Motor neuron (in vitro differentiated cells): ENCODE measurements at places on chromosomes 2 and 18.

- ATAC-seq: no peak
Measured at GRCh38 chr2:200523604-200524003, 2.4 kb upstream of the SGO2 start.

GRCh38 chr18:29028560-29028959, 851.6 kb upstream of the CDH2 start:
- no peak for ATAC-seq

DNA sequence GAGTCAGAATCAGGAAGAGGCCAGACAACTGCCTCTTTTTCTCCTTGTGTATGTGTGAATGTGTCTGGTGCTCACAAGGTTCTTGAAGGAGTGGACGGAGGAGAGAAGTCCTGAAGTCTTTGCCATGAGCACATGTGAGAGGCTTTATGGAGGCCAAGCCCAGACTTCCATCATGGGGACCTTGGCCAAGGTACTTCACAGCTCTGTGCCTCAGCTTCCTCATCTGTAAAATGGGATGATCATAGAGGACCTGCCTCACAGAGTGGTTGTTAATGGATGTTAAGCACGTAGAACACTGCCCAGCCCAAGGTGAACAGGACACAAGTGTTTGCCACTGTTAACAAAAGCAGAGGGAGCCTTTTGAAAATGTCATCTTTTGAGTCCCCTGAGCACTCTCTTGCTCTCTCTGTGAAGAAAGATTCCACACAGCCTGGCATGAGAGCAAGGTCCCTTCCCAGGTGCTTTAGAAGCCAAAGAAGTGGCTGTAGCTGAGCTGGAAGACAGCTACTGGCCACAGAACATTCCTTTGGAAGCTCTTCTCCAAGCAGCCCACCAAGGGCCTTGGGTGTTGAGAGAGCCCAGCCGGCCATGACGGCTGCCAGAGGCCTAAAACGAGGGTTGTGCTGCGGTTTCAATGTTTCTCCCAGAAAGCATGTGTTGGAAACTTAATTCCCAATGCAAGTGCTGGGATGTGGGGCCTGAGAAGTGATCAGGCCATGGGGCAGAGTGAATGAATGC, 41.8 kb upstream of the ASPRV1 start:
- ATAC-seq: no peak

DNA sequence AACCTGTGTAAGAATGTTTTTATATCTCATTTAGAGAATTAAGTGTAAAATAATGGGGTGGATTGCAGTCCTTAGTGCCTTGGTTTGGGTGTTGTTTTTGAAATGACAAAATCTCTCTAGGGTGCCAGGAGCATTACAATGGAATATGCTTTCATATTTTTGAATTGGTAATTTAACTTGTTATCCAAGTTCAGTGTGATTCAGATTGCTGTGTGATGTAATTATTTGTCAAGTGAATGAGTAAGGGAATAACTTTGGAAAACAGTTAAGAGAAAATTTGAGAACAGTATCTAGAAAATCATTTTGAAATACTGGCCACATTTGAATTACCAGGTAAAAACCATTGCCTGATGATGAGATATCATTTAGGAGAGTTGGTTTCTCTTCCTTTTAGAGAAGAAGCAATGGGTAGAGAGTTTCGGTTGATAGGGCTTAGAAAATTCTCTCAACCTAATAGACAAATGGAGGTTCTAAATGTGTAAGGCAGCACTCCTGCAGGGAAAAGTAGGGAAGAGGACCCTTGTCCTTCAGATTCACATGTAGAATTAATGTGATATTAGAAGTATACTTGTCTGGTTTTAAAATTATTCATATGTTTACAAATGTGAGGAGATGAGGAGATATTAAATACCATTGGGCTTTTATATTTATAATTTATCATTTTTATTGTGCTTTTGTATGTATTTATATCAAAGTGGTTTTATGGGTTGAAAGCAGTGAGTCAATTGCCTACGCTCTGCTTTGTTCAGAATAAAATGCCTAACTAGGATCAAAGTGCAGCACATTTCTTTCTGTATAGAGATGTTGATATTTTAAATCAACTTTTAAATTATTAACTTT, 124.8 kb downstream of the PHLPP1 start:
- no peak for ATAC-seq
